Urinary bladder (tissue), 4 donors: ENCODE measurements at places on chromosomes 5 and 9. TPM values are rescaled to one million over a fixed set of nuclear protein-coding genes. Genes with fewer than 3 reads are reported as not detected.

The TAF1L gene
- polyA plus RNA-seq, result 0.01 TPM

The WNT8A gene
- polyA plus RNA-seq, result not detected

GRCh38 chr9:28956116-28956880, 1383.0 kb upstream of the C9orf72 start:
- DNase-seq, result no peak

GRCh38 chr5:134545070-134545868, 19.8 kb downstream of the JADE2 start:
- DNase-seq, result no peak

DNA sequence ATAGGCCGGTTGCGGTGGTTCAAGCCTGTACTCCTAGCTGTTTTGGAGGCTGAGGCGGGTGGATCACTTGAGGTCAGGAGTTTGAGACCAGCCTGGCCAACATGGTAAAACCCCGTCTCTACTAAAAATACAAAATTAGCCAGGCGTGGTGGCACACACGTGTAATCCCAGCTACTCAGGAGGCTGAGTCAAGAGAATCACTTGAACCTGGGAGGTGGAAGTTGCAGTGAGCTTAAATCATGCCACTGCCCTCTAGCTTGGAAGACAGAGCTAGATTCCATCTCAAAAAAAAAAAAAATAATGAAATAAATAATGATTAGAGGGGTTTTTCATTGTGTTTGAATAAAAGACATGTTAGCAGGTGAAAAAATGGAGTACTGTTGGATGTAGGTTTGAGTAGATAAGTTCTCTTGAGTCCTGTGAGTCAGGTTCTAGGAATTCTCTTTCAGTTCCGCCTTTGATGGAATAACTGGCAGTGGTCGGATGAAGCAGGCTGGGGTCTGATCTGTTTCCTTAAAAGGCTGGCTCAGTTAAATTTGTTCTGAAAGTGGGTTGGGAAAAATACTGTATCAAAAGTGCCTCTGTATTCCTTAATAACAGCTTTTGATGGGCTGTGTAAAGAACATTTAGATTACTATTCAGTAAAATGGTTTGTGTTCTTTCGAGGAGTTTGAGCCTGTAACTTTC, 73.2 kb downstream of the AOPEP start:
- DNase-seq, result no peak

DNA sequence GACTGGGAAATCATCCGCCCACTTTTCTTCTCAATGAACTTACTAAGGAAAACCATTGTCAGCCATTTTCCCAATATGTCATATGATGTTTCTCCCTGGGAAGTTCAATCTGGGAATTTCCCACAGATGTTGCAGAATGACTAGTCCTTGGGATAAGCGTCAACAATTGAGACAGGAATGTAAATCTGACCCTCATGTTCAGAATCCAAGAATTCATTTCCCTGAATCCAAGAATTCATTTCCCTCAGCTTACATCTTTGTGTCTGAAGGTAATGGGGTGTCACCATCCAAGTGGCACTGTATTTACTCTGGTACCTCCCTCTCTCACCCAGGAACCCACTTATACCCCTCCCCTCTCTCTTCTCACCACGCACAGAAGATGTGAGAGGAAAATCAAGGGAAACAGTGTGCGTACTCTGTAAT, 7.4 kb downstream of the KLF9 start:
- DNase-seq, result no peak

DNA sequence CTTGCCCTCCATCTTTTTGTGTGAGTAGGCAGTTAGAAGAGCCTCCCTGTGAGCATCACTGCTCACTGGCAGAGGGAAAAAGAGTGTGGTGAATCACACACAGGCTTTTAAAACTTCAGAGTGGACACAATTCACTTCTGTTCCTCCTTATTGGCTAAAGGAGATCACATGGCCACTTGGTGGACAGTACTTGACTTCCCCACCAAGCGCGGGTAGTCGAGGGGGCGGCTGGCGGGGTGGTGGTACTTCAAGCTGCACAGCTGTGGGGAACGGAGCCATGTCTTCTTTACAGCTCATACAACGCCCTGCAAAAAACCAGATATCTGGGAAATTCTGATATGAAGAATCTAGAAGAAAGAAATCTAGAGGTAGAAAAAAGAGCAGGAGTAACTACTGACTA, 95.4 kb downstream of the PAM start:
- DNase-seq, result no peak
